ENCODE measurements at places on chromosomes 11 and 22. TPM values are rescaled to one million over a fixed set of nuclear protein-coding genes. Genes with fewer than 3 reads are reported as not detected.

DNA sequence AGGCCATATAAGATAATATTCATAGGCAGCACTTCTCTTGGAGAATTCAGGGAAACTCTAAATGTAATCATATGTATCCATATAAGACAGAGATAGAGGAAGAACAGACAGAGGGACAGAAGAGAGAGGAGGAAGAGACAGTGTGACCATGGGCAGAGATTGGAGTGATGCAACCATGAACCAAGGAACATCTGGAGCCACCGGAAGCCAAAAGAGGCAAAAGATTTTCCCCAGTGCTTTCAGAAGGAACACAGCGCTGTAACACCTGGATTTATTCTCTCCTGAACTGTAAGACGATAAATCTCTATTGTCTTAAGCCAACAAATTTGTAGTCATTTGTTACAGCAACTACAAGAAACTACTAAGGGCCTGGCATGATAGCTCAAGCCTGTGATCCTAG, 57.7 kb downstream of the GAB2 start:
- DNase-seq: no peak

DNA sequence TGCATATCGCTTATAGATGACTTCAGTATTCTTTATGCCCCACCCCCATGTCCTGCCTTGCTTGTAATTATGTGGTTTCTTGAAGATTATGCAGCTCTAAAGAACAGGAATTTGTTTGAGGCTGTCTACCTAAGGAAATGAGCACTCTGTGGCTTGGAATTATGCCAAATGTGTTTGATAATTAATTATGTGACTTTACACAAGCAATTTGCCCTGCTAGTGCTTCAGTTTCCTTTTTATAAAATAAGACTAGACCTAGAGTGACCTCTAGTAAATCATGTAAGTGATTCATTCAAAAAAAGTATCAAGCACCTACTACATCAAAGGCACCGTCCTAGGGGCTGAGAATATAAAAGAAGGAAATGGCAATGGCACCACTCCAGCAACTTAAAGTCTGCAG, 491.5 kb upstream of the KIRREL3 start:
- DNase-seq: no peak

DNA sequence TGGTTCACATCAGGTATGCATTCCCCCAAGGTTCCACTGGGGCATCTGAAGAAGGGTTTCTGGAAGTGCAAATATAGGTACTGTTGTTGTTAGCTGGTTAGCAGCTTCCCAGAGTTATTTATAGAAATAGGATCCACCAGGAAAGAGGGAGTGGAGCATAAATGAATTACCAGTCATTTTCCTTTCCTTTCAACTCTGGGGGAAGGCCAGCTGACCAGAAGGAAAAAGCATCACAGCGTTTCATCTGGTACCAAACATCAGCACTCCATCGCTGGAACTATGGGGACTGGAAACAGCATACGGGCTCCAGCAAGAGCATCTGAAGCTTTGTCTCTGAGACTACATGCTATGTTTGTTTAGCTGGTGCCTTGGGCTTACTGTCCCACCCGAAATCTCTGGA, 378.2 kb upstream of the NARS2 start:
- DNase-seq: no peak

DNA sequence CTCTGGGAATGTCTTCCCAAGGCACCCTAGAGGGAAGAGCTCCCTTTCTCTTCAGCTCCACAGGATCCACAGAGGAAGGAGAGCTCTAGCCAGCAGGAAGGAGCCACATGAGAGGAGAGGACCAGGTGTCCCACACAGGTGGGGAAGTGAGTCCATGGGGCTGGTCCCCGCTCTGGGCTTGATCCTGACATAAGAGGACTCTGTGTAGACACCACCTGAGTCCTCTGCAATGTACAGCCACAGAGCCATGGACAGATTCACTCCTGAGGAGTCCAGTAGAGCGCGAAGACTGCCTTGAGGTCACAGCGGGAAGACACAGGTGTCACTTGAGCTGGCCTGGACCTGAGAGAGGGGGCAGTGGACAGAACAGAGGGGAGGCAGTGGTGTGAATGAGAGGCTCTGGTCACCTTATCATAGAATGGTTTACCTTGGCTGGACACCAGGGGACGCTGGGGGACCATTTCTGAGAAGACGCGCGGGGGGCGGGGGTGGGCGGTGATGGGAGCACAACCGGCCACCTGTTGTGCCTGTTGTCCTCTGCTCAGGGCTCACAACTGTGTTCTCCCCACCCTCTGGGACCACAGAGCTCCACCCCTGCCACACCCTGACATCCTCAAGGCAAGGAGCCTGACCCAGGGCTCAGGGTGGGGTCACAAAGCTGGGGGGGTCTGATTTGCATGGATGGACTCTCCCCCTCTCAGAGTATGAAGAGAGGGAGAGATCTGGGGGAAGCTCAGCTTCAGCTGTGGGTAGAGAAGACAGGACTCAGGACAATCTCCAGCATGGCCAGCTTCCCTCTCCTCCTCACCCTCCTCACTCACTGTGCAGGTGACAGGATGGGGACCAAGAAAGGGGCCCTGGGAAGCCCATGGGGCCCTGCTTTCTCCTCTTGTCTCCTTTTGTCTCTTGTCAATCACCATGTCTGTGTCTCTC, 128.2 kb downstream of the ZNF280B start:
- DNase-seq: no peak

- DNase-seq: no peak
Measured at GRCh38 chr11:69684651-69685050, 9.5 kb upstream of the LTO1 start.

GRCh38 chr22:30262917-30263741, 3.5 kb downstream of the OSM start:
- no peak for DNase-seq

DNA sequence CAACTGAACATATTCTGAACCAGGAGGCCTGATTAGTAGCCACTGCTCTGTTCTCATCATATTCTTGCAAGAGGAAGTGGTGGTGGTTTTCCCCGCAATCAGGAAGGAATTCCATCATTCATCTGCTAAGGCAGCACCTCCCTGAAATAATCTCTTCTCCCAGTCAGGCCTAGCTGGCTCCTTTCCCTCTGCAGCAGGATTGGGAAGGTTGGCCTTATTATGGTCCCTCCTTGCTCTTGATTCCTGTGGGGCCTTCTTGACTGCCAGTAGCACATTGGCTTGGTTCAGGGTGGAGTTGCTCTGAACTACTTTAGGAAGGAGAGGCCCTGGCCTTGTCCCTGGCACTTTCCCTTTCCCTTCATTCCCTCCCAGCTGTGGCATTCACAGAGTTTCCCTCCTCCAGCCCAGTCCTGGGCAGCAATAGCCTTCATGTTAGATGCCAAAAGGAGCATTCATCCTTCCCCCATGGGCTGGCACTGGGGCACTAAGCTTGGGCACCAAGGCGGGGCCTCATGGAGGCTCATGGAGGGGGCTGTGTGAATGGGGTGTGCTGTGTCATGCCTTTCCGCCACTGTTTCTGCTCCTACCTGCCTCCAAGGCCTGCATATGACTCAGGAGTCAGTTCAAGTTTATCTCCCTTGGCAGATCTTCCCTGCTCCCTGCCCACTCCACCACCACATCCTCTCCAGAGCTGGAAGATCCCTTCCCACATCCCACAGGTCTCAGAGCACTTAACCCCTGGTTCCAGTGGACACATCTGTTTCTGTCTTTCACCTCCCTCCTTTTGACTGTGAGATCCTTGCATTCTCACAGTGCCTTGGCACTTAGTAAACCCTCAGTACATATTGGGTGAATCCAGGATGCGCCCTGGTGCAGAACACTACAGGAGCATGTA, 27.6 kb upstream of the CD44 start:
- DNase-seq: no peak

DNA sequence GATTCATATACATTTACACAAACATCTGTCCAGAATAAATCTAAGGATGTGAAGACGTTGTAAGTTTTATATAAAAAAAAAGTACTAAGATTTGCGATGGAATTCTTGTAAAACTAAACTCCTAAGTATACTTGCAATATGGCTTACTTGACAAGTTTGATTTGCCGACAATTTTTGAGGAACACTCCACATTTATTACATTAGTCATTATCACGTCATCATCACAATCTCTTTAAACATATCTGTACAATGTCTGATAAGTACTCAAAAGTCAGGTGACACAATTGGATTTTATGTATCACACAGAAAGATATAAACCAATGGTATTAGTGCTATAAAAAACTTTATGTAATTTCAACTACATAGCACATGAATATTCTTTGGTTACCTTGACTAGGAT, 30.4 kb downstream of the IMMP1L start:
- DNase-seq: no peak

DNA sequence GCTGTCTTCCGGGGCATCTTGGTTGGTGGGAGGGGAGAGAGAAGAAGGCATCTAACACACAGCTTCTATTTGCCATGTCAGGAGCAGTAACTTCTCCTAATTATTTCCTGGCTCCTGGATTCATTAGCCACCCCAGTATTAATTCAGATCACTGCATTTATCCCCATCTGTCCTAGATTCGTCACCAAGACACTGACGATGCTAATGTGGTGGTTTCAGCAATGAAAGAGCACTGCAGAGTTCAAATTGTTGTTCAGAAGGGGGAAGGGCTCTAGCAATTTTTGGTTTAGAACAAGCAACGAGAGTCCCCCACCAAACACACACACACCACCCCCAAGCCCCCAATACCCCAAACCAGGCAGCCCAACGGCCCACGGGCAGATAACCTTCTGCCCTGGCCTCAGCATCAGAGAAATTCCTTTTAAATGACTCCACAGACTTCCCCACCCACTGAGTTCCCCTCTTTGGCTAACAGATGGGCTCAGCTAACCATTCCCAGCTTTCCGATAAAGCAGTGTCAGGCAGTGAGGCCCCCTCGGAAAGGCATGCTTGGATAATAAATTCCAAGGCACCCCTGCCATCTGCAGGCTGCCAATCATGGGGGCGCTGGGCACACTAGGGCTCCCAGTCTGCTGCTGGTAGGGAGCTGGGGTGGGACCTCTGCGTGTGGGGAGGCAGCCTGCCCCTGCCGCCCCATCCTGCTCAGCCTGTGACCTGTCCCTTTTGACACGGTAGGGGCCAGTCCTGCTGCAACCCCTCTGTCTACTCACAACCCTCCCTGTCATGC, 453.5 kb downstream of the MIAT start:
- no peak for DNase-seq

GRCh38 chr11:34637303-34637702, 16.4 kb downstream of the EHF start:
- DNase-seq: no peak

GRCh38 chr11:110858547-110858921, 146.3 kb upstream of the ARHGAP20 start:
- DNase-seq: no peak

KDM2A gene
- 71.3 TPM for polyA plus RNA-seq

THRSP gene
- 0.40 TPM for polyA plus RNA-seq

Data from right renal cortex interstitium (tissue), 3 donors.